ENCODE measurements at places on chromosomes 3 and 15.

- no peak for DNase-seq
These were observed 53.3 kb upstream of the RPL32 start for GRCh38 chr3:12894629-12895028.

DNA sequence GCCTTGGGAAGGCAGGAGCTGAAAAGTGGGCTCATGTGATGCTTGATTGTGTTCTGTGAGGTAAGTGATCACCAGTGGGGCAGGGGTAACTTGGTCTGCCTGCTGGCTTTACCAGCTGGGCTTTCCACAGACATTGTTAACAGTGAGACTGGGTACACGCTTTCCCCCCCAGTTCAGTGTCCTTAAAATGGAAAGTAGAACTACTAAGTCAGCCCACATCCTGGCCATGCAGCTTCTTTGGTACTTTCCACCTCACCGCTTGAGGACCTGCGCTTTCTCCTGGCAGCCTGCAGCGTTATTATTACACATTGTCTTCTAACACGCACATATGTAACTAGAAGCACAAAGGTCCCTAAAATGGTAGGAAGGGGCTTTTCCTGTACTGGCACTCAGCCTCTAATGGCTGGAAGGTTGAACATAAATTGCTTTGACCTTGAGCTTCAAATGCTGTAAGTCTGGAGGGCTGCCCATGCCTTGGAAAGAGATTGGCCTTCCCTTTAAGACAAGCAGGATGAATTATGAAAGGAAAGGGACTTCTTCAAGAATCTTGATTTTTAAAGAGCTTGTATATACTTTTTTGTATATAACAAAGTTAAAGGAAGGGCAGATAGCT lies 216.1 kb upstream of the ROPN1 start:
- DNase-seq, result no peak

- no peak for DNase-seq
These were observed 113.2 kb downstream of the TCF12 start for GRCh38 chr15:57031605-57032004.

- no peak for DNase-seq
These were observed 115.6 kb upstream of the CADPS start for GRCh38 chr3:62990704-62991413.

DNA sequence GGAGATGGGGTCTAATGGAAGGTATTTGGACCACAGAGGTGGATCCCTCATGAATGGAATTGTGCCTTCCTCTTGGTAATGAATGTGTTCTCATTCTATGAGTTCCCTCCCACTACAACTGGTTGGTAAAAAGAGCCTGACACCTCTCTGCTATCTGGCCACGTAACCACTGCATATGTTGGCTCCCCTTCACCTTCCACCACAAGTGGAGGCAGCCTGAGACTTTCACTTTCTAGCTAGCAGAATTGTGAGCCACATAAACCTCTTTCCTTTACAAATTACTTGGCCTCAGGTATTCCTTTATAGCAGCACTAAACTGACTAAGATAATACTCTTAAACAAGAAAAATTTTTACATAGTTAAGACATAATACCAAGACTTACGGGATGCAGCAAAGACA lies 155.3 kb downstream of the NR1I2 start:
- DNase-seq, result no peak
